A549 treated with GW870086 at 1 μM for 4 hours (cell line): ENCODE measurements at places on chromosomes 3 and 15. TPM values are rescaled to one million over a fixed set of nuclear protein-coding genes. Genes with fewer than 3 reads are reported as not detected.

Gene FRMD5
- 2.2 to 3.5 TPM (median 2.9 TPM) in 5 replicates for total RNA-seq

Gene GADL1
- not detected in 5 replicates for total RNA-seq

Gene MKRN2OS
- total RNA-seq = not detected in 5 replicates

Gene P2RY13
- not detected in 5 replicates for total RNA-seq

Gene SPATA12
- total RNA-seq = 0.25 to 0.44 TPM (median 0.39 TPM) in 5 replicates

Gene AP3S2
- 35.8 to 75.1 TPM (median 40.8 TPM) in 5 replicates for total RNA-seq

Gene SOX14
- total RNA-seq = not detected in 5 replicates
